ENCODE measurements at places on chromosomes 2 and 18.

DNA sequence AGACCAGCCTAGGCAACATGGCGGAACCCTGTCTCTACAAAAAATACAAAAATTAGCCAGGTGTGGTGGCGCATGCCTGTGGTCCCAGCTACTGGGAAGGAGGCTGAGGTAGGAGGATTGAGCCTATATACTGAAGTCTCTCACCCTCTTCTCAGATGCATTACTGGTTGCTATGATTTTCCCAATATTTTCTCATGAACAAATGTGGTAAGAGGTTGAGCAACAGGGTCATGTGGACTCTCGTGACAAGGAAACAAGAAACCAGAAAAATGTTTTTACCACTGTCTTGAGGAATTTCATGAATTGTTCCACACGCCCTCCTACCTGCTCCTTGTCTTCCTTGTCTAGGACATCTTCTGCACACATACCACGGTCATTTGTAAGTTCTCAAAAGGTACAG lies 12.4 kb downstream of the LMAN2L start:
- no peak for DNase-seq

DNA sequence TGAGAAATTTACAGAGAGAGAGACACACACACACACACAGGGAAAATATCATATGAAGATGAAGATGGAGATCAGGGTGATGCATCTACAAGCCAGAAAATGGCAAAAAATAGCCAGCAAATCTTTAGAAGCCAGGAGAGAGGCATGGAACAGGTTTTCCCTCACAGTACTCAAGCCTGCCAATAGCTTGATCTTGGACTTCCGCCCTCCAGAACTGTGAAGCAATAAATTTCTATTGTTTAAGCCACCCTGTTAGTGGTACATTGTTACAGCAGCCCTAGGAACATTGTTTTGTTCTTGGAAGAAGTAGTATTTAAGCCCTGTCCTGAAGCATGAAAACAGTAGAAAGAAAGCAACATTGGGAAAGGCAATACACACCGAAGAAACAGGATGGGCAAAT lies 292.0 kb upstream of the LRP1B start:
- no peak for DNase-seq

GRCh38 chr2:197877038-197877437 lies 72.6 kb downstream of the PLCL1 start:
- DNase-seq: no peak

DNA sequence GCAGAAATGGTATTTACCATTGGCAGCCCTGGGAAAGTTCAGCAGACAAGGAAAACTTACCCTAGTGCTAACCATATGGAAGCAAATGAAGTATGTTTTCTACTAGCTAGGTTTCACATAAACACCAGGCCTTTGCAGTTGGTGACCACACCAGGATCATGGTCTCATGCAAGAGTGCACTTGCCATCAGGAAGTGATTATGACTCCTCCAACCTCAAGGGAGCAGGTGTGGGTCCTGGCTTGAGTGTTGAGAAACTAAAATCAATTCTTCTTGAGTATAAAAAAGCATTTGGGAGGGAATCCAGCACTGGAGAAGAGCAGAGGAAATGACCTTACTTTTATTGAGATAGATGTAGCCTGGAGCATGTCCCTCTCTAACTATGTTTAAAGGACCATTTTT lies 56.8 kb upstream of the SPAG16 start:
- no peak for DNase-seq

DNA sequence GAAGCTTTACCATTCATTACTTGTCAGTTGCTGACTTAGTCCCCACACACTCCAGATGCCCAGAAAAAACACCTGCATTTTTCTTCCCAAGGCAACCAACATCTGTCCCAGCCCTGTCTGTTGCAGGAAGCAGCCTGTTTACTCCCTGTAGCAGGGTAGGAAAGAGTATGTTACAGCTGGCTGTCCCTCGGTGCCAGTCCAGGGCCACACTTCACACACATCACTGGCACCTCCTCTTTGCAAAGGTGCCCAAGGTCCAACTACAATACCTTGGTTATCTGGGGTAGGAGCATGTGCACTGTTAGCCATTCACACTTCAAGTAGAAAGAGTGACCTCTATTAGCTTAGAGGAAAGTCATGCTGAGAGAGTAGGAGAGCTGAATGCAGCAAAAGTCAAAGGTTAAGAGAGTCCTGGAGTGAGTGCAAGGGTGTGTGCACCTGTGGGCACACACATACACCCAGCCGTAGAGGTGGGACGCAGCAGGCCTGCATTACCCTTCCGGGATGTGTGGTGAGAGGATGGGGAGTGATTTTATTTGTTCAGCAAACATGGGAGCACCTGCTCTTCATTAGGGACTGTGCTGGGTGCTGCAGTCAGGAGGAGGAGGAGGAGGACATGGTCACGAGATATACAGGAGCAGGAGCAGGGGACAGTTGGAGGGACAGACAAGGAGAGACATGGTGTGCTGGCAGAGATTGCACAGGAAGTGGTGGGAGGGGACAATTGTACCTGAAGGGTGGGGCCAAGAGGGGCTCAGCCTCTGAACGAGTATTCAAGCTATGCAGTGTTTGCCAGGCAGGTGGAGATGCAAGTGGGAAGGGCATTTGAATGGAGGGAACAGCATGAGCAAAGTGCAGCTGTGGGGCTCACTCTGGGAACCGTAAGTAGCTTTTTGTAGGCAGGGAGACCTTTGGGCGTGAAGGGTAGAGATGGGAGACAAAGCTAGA lies 69.8 kb downstream of the TSN start:
- DNase-seq: no peak

- DNase-seq: peak; percentile 66
Observed at GRCh38 chr2:64283641-64284361, 139.6 kb upstream of the PELI1 start.

- no peak for DNase-seq
Observed at GRCh38 chr2:239819974-239820555, 205.1 kb downstream of the NDUFA10 start.

DNA sequence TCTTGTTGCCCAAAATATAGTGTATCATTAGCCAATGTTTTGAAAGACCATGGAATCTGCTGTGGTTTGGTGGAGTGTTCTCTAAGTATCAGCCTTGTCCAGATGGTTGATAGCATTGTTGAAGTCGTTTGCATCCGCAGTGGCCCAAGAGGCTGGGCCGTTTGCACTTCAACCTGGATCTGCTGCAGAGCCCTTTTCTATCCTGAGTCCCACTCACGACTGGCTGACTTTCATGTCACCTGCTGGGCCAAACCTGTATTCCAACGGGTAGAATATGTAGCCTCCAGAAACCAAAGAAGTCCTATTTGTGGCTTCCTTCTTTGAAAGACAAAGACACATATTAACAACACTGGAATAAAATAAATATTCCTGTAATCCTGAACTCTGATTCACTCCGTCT lies 1154.1 kb downstream of the RPIA start:
- no peak for DNase-seq

- DNase-seq: no peak
Observed at GRCh38 chr2:220969348-220969747, 602.8 kb downstream of the EPHA4 start.

- DNase-seq: no peak
Observed at GRCh38 chr2:235444101-235444597, 49.7 kb upstream of the AGAP1 start.

DNA sequence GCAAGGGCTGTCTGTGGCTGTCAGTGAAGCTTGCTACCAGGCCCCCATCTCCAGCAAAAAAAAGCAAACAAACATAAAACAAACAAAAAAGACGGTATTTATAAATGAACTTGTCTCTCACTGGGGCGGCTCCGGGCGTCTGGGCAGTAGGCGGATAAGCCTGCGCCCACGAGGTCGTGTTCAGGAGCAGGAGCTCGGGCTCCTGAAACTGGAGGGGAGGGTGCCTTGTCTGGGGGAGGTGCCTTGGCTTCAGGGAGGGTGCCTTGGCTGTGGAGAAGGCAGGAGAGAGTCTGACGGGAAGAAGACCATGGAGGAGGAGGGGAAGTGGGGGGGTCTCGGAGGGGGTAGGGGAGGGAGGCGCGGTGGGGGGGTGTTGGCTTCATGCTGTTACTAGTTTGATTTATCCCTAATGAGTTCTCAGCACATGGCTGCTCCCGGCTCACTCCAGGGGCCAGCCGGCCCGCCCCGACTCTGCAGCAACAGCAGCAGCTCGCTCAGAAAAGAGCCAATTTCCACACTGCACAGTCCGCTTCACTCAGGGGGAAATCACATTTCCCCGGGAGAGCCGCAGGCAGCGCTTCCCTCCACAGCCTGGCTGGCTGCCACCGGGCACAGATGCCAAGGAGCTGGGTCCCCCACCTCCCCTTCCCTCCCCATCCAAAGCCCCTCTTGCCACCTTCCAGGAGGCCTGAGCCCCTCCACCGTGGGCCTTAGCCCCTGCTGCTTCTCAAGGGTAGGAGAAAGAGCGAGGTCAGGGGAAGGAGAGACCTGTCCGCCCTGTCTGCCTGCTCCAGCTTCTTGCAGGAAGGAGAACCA lies 38.7 kb downstream of the PSD4 start:
- no peak for DNase-seq

DNA sequence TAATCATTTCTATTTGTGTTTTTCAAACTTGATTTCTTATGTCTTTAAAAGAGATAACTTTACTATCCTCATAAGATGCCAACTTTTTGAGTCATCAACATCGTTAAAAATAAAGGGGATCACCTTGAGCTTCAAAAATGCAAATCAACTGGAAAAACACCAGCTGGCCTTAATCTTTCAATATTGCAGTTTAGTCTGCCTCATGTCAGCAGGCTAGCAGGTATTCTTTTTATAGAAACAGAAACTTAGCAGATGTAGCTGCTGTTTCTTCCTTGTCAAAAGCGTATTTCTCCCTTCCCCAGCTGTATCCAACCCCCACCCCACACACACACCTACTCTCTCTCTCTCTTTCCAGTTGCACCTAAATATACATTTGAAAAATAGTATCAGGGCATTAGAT lies 154.1 kb upstream of the ZNF804A start:
- peak; percentile 26 for DNase-seq

DNA sequence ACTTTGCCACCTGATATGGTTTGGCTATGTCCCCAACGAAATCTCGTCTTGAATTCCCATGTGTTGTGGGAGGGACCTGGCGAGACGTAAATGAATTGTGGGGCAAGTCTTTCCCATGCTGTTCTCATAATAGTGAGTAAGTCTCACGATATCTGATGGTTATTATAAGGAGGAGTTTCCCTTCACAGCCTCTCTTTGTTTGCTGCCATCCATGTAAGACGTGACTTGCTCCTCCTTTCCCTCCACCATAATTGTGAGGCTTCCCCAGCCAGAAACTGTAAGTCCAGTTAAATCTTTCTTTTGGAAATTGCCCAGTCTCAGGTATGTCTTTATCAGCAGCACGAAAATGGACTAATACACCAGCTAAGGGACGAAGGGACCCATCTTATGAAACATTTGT lies 1303.3 kb downstream of the SUCLG1 start:
- DNase-seq: no peak

GRCh38 chr2:98912221-98912851 lies 23.7 kb downstream of the CRACDL start:
- no peak for DNase-seq

- no peak for DNase-seq
Observed at GRCh38 chr2:28228434-28228995, 164.1 kb upstream of the FOSL2 start.

DNA sequence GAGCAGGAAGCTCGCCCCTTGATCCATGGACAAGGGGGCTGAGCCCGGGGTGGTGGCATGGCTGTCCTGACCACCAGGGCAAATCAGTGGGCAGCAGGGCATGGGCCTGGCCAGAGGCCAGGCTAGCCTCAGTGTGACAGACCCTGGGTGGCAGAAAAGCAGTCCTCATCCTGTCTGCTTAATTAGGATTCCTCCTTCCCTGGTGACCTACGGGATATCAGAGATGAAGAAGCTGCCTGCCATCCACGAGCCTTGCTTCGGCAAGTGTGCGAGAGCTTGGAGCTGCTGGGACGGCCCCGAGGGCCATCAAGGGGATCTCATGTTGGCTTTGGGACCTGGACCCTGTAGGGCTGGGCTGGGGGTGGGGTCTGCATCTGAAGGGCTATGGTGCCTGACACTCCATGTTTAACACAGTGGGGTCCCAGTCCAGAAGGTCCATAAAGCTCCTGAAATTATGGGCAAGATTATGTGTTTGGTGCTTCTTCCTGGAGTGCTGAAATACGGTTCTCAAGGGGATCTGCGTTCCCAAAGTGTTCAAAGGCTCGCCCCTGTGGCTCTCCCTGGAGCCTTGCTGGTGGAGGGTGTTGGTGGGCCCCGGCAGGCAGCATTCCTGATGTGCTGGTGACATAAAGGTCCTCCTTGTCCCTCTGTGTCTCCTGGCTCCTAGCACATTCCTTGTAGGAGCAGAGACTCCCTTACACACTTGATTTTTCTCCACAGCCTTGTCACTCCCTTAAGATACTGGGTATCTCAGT lies 52.6 kb downstream of the KCNIP3 start:
- DNase-seq: no peak

DNA sequence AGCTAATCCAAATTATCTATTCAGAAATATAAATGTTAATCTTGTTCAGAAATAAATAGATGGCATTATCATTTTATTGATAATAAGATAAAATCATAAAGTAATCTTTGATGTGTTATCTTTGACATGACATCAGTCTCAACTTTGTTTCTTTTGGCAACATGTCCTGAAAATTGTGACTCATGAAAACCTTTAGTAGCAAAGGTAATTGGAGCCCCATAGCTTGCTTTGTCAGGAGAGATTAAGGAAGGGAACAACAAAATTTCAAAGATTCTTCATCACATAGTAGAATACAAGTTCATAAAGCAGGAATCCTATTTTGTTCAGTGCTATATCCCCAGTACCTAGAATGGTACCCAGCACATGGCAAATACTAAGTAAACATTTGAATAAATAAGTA lies 165.4 kb downstream of the KCNE4 start:
- DNase-seq: no peak

DNA sequence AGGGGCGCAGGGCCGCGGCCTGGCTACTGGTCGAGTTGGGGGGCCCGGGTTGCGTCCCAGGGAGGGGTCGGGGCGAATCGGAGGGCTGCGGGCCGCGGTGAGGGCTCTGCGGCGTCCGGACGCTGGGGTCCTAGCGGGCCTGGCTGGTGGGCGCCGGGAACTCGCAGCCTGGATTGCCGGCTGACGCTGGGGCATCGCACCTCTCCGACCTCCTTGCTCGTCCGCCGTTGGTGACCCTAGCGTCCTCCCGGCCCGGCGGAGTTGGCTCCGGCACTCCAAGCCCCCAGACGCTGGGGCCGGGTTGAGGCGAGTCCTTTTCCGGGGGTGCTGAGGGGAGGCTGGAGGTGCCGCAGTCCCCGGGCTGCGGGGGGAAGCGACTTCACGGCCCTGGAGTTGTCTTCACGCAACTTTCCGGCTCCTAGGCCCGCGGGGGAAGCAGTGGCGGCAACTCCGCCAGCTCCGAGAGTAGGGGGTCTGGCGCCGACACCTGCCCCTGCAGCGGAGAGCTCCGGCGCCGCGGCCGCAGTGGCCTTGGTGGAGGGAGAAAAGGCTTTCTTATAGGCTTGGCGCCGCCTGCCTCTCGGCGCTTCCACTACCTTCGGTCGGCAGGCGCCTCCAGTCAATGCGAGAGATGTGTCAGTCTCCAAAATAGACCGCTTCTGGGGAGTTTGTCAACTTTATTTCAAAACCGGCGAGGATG lies 70.3 kb downstream of the HAUS1 start:
- peak; percentile 71 for DNase-seq

GRCh38 chr2:241087420-241088268 lies 14.4 kb downstream of the MTERF4 start:
- peak; percentile 63 for DNase-seq

Data from GM13977 (cell line).